Left lung (tissue), 14 donors: ENCODE measurements at places on chromosomes 16 and 17.

- peak overlapping the region; percentile 70 for H3K27ac ChIP-seq
- peaks cover 7% of the 10 kb centered on the region for H3K4me1 ChIP-seq
- no peaks in the 10 kb centered on the region for H3K36me3 ChIP-seq
- no peak for DNase-seq
- H3K27me3 ChIP-seq = no peaks in the 10 kb centered on the region
These were observed 9.4 kb downstream of the CMC2 start for GRCh38 chr16:80997139-80997798.

DNA sequence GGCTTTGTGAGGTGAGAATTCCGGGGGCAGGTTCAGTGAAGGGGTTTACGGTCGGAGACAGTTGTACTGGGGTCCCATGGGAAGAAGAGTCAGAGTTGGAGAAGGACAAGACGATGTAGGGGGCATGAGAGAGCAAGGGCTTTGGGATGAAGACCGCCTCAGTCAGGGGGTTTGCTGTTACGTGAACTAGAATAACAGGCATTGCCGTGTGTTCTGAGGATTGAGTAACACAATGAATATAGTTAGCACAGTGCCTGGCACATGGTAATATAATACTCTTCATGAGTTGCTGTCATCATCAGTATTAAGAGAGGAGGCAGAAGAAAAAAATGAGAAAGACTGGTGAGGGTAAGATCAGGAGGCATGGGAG is 577 bp downstream of the ZNF646 start:
- H3K4me1 ChIP-seq = peaks cover 37% of the 10 kb centered on the region
- no peak overlapping the region for H3K27ac ChIP-seq
- H3K36me3 ChIP-seq = peaks cover 39% of the 10 kb centered on the region

DNA sequence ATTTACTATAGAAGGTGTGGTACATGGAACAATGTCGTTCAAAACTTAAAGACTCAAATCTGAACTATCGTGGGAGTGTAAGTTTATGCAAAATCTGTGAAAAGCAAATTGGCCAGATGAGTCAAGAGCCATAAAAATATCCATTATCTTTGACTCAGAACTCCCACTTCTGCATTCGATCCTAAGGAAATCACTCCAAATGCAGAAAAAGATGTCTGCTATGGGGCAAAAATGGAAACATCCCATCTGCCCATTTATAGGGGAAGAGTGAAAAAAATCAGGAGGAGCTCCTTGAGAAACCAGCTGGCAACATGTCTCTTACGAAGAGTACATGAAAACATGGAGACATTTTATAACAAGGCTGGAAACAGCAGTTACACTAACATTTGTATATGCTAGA is 43.6 kb upstream of the CCDC182 start:
- H3K27me3 ChIP-seq = peaks cover 19% of the 10 kb centered on the region
- no peaks in the 10 kb centered on the region for H3K36me3 ChIP-seq
- H3K4me1 ChIP-seq = no peaks in the 10 kb centered on the region
- no peak for DNase-seq
- H3K27ac ChIP-seq = no peak overlapping the region
- no peak overlapping the region for H3K4me3 ChIP-seq

DNA sequence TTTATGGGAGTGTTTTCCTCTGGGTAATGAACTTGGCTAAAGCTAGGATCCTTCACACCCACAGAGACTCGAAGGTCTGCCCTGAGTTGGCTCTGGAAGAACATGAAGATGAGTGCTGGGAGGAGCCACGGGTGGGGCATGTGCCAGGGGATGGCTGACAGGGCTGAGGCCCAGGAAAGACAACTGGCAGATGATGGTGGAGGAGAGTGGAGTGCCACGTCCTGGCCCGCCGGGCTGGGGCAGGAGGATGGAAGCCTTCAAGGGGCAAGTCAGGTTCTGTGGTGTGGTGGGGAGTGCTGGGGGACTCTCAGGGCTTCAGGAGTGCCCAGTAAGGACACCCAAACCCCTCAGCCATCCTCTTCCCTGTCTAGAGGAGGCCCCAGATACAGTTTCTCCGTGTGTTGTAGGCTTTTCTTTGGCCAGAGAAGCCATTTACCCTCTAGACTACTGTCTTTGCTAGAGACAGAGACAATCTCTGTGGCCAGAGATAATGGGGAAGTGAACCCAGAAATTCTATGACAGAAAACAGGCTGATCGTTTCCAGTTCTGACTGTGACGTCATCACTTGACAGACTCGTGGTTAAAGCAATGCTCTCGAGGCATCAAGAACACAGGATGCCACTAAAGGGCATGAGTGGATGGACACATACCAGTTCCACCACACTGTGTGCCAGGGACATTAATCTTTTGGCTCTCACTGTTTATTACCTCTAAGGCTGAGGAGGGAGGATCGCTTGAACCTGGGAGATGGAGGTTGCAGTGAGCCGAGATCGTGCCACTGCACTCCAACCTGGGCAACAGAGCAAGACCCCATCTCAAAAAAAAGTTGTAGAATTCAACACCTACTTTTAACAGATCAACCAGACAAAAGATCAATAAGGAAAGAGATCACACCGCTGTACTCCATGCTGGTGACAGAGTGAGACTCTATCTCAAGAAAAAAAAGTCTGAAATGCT is 18.6 kb upstream of the SLC5A10 start:
- no peaks in the 10 kb centered on the region for H3K36me3 ChIP-seq
- DNase-seq = no peak
- no peak overlapping the region for H3K27ac ChIP-seq

GRCh38 chr16:3266873-3267537 is 10.6 kb upstream of the MEFV start:
- H3K36me3 ChIP-seq = peaks cover 22% of the 10 kb centered on the region
- no peaks in the 10 kb centered on the region for H3K27me3 ChIP-seq
- no peaks in the 10 kb centered on the region for H3K4me1 ChIP-seq
- peak; percentile 26 for DNase-seq
- H3K4me3 ChIP-seq = no peak overlapping the region

DNA sequence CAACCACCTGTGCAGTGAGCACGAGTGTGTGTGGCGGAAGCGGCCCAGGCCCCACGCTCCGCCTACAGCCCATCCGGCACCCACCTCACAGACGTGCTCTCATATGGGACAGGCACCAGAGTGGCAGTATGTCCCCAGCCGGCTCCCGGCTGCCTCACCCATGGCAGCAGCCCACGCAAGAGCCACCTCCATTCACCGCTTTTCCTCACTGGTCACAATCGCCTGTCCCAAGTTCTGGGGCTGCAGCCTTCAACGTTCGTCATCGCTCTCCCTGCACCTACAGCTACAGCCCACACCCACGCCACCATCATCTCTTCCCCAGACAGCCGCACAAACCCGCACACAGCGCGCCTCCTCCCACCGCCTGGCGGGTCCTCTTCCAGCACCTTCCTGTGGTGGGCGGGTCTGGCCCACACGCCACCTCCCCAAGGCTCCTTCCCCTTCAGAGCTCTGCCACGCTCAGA is 17.5 kb upstream of the TRAP1 start:
- H3K4me3 ChIP-seq = no peak overlapping the region
- H3K36me3 ChIP-seq = no peaks in the 10 kb centered on the region
- H3K27me3 ChIP-seq = no peaks in the 10 kb centered on the region
- no peak overlapping the region for H3K27ac ChIP-seq
- no peaks in the 10 kb centered on the region for H3K4me1 ChIP-seq

GRCh38 chr17:38867179-38867967 is 2.5 kb upstream of the LASP1 start:
- peak; percentile 54 for DNase-seq
- no peaks in the 10 kb centered on the region for H3K36me3 ChIP-seq
- no peaks in the 10 kb centered on the region for H3K27me3 ChIP-seq
- H3K27ac ChIP-seq = peak overlapping the region; percentile 98
- H3K4me3 ChIP-seq = peak overlapping the region; percentile 96

- H3K4me1 ChIP-seq = no peaks in the 10 kb centered on the region
- H3K27ac ChIP-seq = no peak overlapping the region
- DNase-seq = no peak
These were observed 37.4 kb downstream of the DHX38 start for GRCh38 chr16:72131036-72131435.

- no peak overlapping the region for H3K27ac ChIP-seq
- DNase-seq = no peak
- peaks cover 20% of the 10 kb centered on the region for H3K4me1 ChIP-seq
- H3K36me3 ChIP-seq = no peaks in the 10 kb centered on the region
- H3K27me3 ChIP-seq = no peaks in the 10 kb centered on the region
These were observed 65.5 kb downstream of the PIGL start for GRCh38 chr17:16282522-16282921.

DNA sequence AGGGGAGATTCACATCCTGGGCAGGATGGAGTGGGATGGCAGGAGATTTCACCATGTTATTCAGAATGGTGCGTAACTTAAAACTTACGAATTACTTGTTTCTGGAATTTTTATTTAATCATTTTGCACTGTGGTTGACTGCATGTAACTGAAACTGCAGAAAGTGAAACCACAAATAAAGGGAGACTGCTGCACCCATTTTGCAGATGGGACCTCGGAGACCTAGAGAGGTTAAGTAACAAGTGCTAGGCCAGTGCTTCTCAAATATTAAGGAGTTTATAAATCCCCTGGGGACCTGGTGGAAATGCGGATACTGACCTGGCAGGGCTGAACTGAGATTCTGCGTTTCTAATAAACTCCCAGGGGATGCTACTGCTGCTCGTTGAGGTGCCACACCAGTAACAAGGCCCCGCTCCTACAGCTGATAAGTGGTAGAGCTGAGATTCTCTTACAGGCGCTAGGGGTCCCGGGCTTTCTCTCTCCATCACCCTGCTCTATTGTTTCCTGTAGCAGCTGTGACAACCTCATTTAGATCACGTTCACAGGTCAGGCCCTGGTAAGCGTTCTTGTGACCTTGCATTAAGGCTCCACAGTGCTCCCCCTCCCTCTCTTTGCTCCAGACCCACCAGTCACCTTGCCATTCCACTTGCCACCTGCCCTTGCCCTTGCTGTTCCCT is 167.1 kb upstream of the CDH13 start:
- H3K36me3 ChIP-seq = no peaks in the 10 kb centered on the region
- no peaks in the 10 kb centered on the region for H3K27me3 ChIP-seq

GRCh38 chr16:87834668-87835473 is 34.4 kb downstream of the SLC7A5 start:
- peaks cover 95% of the 10 kb centered on the region for H3K36me3 ChIP-seq
- no peak overlapping the region for H3K4me3 ChIP-seq
- DNase-seq = peak; percentile 63
- no peaks in the 10 kb centered on the region for H3K4me1 ChIP-seq
- no peaks in the 10 kb centered on the region for H3K27me3 ChIP-seq

- H3K4me3 ChIP-seq = no peak overlapping the region
- no peaks in the 10 kb centered on the region for H3K36me3 ChIP-seq
- no peaks in the 10 kb centered on the region for H3K4me1 ChIP-seq
These were observed 4.2 kb downstream of the CACNA1H start for GRCh38 chr16:1156983-1157638.

- H3K4me1 ChIP-seq = no peaks in the 10 kb centered on the region
- H3K27ac ChIP-seq = peak overlapping the region; percentile 56
- no peak for DNase-seq
- H3K27me3 ChIP-seq = no peaks in the 10 kb centered on the region
- H3K4me3 ChIP-seq = no peak overlapping the region
These were observed 7.9 kb downstream of the FNDC8 start for GRCh38 chr17:35129154-35129972.

DNA sequence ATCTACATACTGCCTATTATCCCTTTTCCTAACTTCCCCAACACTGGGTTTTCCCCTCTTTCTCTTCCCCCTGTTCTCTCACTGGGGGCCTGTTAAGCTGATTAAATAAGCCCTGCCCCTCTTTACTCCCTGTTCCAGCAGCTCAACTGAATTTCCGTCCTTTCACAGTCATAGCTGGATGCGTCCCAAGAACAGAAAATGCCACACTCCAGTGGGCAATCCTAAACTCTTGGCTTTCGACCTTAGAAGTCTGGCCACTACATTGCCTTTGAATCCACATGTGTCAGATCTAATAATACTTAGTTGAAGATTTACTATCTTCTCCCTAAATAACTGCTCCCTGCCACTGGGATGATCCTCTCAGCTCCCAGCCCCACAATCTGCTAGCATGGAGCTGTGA is 34.5 kb downstream of the KCNJ16 start:
- no peaks in the 10 kb centered on the region for H3K27me3 ChIP-seq
- H3K27ac ChIP-seq = no peak overlapping the region
- DNase-seq = no peak
- no peak overlapping the region for H3K4me3 ChIP-seq
- no peaks in the 10 kb centered on the region for H3K36me3 ChIP-seq

- H3K4me3 ChIP-seq = no peak overlapping the region
- H3K27ac ChIP-seq = no peak overlapping the region
- H3K36me3 ChIP-seq = no peaks in the 10 kb centered on the region
- H3K27me3 ChIP-seq = peaks cover 37% of the 10 kb centered on the region
- H3K4me1 ChIP-seq = no peaks in the 10 kb centered on the region
- DNase-seq = no peak
These were observed 3.5 kb upstream of the C17orf113 start for GRCh38 chr17:42053731-42054500.

- H3K27me3 ChIP-seq = no peaks in the 10 kb centered on the region
- H3K4me3 ChIP-seq = peak overlapping the region; percentile 54
- H3K36me3 ChIP-seq = no peaks in the 10 kb centered on the region
- H3K4me1 ChIP-seq = peaks cover 49% of the 10 kb centered on the region
These were observed 3.1 kb upstream of the ZNF764 start for GRCh38 chr16:30561089-30561816.

GRCh38 chr16:81836279-81837054 is 57.4 kb downstream of the PLCG2 start:
- no peaks in the 10 kb centered on the region for H3K36me3 ChIP-seq
- no peak overlapping the region for H3K27ac ChIP-seq
- H3K4me3 ChIP-seq = no peak overlapping the region
- no peak for DNase-seq
- H3K4me1 ChIP-seq = no peaks in the 10 kb centered on the region

DNA sequence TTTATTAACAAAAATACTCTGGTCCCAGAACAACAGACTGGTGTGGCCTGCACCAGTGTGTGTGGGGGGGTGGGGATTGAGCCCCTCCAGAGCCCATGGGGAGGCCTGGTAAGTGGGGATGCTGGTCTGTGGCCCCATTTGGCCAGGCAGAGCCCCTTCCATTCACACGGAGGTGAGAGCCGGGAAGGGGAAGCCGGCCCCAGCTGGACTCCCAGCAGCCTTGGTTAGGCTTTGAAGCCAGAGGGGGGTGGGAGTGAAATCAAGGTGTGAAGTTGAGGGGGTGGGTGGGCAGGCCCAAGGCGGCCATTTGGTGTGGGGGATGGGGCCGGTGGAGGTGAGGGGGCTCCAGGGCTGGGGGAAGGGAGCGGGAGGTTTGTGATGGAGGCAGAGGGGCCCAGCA is 5.9 kb downstream of the TBX6 start:
- DNase-seq = no peak
- H3K27ac ChIP-seq = no peak overlapping the region
- H3K4me3 ChIP-seq = no peak overlapping the region
- H3K4me1 ChIP-seq = peaks cover 38% of the 10 kb centered on the region
- peaks cover 59% of the 10 kb centered on the region for H3K36me3 ChIP-seq
- H3K27me3 ChIP-seq = no peaks in the 10 kb centered on the region
